ENCODE measurements at places on chromosomes 3 and 15.
A peak's percentile ranks its signal among the peaks of the same experiment; 100 is the strongest.

DNA sequence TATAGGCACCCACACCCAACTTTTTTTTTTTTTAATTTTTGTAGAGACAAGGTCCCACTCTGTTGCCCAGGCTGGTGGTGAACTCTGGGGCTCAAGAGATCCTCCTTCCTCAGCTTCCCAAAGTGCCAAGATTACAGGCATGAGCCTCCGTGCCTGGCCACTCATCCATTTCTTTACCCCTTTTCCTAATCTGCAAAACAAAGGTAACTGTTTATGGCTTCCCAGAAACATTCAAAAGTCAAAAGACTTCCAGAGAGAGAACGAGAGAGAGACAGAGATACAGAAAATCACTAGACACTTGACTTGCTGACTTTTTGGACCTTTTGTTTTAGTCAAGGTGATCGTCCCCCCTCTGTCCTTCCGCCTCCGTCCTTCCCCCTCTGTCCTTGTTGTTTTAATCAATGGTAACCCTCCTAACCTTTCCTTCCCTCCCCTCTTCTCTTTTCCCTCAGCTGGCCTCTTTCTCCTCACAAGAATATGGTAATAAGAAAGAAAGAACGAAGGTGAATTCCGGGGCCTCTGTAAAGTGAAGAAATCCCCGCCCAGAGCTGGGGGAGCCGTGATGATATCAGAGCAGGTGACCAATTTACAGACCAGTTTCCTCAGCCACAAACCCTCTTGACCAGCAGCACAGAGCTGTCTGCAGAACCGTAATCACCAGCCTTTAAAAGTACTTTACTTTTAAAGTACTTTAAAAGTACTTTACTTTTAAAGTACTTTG, 21.9 kb downstream of the KLHL6 start:
- no peak for DNase-seq

DNA sequence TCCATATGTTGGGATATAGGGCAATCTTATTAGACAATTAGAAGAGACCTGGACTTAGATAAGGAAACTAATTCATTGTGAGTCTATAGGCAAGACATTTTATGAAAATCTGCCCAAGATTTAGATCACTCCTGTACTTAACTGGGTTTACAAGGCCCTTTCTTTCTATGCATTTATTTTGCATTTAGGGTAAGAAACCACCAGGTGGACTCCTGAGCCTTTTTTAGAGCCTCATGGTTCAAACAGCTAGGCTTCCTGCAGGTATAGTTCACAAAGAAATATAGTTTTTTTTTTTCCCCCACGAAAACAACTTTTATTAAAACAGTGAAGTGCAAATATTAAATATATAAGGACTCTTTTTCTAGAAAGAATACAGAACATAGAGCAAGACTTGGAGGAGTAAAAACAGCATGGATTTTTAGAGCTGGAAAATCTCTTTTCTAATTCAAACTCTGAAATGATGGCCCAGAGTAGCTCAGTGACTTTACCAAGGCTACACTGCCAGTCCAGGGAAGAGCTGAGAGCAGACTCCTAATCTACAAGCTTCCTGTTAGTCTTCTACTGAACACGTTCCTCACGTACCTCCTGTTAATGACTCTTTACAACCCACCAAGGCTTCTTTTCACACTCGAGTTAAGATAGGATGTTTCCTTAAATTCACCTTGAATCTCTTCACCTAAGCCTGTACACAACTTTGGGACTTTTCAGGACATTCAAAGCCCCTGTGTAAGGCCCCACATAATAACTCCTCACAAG, 400.9 kb upstream of the ATP11B start:
- no peak for DNase-seq

DNA sequence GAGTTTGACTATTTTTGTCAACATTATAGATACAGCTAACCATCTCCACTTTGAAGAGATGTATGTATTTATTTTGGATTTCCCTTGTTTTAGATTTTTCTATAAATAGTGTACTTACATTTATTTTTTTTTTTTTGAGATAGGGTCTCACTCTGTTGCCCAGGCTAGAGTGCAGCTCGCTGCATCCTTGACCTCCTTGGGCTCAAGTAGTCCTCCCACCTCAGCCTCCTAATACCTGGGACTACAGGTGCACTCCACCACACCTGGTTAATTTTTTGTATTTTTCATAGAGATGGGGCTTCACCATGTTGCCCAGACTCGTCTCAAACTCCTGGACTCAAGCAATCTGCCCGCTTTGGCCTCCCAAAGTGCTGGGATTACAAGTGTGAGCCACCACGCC, 55.3 kb upstream of the TRPM1 start:
- DNase-seq, result no peak

GRCh38 chr15:79160211-79160610, 69.6 kb upstream of the RASGRF1 start:
- no peak for DNase-seq

DNA sequence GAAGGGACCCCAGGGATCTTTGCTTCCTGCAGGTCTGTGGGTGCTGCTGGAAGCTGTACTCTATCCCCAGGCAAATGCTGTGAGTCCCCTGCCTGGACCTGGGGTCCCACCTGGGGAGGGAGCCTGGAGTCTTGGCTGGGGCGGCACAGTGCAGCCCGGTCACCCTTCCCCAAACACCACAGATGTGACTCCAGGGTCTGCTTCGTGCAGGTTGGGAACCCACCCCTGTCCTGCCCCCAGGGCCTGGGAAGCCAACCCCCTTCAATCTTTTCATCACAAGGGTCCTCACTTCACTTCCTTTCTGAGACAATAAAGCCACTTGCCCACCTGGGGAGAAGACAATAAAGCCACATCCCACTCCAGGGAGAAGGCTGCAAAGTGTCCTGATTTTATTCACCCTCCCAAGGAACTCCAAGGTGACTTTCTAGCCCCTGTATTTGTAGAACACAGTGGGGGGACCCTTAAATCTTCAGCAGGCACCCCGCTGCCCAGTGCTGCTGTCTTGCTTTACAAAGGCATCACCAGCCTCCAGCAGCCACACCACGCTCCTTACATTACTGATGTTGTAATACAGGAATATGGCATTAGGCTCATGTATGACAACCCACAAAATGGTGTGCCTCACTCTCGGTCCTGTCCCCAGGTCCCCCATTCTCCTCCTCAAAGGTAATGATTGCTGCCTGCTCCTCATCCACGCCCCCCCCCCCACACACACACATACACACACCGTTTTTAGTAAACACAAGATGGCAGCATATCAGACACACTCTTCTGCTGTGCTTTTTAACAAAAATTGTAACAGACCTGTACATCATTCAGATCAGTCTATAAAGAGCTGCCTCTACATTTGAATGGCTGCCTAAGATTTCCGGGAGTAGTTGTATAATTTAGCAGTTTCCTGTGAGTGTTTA, 9.9 kb downstream of the C3orf22 start:
- DNase-seq, result no peak

DNA sequence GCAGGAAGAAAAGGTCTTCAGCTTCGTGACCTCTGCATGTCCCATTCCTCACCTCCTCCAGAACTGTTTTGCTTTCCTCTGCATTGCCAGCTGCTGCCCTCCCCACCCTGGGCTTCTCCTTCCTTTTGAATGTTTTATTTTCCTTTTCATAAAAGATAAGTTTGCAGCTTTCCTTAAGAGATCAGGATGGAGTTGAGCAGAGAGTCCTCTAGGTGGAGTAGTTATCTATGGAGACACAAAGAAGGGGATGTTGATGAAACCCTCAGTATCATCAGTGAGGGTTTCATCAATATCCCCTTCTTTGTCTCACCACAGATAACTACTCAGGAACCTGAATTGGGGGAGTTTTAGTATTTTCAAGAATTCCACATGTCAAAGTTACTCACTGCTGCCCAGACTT, 19.0 kb upstream of the SLC25A36 start:
- DNase-seq, result peak; percentile 35

GRCh38 chr15:80041494-80042253, 17.8 kb upstream of the ZFAND6 start:
- DNase-seq, result no peak

DNA sequence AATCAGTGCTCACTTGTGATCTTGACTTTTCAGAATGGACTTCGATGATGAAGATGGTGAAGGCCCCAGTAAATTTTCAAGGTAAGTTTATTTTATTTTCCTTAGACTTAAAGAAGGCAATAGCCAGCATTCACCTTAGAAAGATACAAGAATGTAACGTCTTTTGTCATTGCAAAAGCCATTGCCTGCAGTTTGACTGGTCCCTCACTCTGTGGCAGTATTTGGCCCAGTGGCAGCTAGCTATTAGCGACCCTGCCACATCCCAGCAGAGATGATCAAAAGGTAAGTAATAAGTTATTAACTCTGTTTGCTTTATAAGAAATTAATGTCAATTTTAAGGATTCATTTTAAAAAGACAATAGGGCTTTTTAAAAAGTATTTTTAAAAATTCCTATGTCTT, 53.7 kb downstream of the ARNT2 start:
- DNase-seq, result no peak

DNA sequence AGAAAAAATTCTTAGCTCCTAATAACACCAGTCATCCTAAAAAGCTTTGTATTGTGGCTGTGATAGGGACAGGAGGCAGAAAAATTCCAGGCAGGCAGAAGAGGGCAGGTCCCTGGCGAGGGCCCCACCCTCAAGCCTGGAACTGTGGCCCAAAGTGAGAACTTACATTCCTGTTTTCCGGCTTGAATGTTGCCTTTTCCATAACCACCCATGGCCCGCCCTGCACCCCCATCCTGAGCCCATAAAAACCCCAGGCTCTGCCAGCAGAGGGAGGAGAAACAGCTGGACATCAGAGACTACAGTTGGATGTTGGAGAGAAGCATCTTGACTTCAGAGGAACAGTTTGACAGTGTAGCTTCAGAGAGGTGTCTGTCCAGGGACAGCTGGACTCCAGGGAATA, 37.3 kb downstream of the SLCO2A1 start:
- DNase-seq, result no peak

DNA sequence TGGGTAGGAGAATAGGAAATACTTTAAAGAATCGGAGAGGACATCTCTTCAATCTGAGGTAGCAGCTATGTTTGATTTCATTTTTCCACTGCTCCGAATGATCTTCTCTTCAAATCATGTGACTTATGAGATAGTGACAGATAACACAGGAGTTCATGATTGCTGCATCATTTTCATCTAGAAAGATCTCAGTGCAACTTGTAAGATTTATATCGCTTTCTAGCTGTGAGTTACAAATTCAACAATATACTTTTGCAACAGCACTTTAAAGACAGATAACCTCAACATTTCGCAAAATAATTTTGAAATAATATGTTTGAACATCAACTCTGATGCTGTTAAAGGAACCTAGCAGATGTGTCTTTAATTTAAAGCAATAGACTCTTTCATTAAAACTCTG, 99.9 kb upstream of the CCDC80 start:
- DNase-seq, result no peak

GRCh38 chr15:87243474-87243873, 1013.1 kb downstream of the NTRK3 start:
- no peak for DNase-seq

DNA sequence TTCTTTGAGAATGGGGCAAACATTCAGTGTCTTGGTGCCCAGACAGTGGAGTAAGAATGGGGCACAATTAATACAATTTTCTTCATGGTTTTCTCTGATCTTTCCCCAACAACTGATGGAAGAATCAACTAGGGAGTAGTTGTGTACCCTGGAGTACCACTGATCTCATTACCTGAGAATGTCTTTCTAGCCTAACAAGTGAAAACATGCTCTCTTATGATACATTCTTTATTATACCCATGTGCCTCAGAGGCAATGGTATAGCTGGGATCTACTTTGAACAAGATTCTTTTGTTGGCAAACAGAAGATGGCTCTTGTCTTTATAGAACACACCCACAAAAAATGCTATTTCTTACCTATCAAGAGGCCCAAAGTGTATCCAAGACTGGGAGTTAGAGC, 250.6 kb upstream of the CMC1 start:
- DNase-seq, result no peak

DNA sequence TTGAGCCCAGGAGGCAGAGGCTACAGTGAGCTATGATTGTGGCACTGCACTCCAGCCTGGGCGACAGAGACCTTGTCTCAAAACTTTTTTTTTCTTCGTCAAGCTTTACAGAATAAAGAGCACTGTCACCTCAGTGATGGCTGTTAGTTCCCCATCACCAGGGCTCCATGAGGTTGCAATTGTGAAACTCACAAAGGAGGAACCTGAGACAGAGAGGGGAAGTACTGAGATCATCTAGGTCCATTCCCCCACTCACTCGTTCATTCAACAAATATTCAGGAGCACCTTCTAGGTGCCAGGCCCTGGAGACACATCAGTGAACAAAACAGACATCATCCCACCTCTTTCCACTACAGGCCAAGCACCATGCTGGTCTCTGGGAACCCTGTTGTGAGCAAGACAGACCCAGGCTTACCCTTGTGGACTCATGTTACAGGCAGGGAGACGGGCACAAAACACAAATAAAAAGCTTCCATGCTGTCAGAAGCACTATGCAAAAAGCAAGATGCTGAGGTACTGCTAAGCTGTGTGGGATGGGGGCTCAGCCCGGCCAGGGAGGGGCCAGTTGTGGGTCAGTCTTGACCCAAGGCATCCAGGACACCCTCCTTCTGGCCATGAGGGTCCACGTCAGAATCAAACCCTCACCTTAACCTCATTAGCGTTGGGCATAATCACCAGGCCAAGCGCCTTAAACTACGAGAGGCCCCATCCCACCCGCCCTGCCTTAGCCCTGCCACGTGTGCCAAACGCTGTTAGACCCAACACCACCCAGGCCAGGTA, 2.1 kb upstream of the RHO start:
- DNase-seq, result peak; percentile 82

DNA sequence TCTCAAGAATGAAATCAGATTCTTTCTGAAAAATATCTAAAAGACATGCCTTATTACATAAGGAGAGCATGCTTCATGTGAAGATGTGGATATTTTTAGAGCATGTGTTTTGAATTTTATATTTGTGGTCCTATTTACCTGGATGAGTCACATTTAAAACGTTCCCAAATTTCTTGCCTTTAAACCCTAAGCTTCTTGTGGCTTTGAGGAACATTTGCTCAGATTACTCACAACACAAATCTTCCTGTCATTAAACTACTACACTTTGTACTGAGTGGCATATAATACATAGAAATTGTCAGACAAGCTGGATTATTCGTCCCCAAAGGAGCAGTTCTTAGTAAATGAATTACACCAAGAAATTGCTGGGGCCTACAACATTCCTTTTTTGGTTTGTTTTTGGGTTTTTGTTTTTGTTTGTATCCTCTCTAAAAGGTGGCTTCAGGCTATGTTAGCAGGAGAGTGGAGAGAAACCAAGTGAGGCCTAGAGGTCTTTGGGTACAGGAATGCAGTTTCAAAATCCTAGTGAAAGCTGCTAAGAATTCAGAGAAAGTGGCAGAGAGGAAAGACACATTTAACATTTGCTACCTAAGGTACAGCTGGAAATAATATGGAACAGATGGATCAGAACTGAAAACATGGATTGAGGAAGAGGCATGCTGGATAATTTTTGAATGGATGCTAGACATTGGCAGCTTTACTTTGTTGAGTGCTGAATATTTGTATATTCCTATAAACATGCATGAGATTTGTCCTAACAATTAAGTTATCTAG, 128.1 kb downstream of the RPL22L1 start:
- no peak for DNase-seq

- no peak for DNase-seq
These were observed 15.0 kb downstream of the MYLK start for GRCh38 chr3:123869165-123869564.

DNA sequence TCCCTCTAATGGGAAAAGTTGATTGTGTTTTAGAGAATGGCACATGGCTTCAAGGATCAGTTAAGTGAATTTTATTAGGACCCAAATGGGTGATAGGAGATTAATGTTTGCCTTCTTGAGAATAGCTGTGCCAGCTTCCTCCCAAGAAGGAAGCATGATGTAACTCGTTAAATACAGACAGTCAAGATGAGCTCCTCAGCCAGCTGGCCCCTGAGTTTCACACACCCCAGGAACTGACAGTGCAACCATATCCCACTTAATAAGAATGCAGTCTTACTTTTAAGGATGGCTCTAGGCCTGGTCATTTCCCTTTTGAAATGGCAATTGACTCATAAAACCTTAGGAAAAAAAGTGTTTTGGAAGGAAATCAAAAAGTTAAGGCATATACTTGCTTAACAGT, 472.8 kb upstream of the KCNMB2 start:
- no peak for DNase-seq

Data from KBM-7 (cell line).